Esophagus muscularis mucosa (tissue), 4 donors: ENCODE measurements at places on chromosomes 4 and X. TPM values are rescaled to one million over a fixed set of nuclear protein-coding genes. Genes with fewer than 3 reads are reported as not detected.

DNA sequence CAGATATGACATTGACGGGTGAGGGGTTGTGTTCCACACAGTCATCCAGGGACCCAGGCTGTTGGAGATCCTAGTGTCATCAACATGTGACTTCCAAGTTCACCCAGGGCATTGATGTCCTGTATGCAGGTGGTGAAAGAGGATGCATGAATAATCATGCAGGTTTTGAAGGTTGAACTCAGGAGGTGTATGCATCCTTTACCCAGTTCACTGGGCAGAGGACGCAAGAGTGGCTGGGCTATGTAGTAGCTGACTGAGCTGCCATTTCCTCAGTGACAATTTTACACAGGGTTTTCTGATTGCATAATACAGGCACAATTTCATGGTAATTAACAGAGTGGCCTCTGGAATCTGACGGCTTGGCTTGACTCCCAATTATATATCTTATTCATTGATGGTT, 323.0 kb downstream of the HS3ST1 start:
- DNase-seq = no peak

- peak; percentile 8 for DNase-seq
These were observed 197.1 kb upstream of the MAMLD1 start for GRCh38 chrX:150165776-150166610.

DNA sequence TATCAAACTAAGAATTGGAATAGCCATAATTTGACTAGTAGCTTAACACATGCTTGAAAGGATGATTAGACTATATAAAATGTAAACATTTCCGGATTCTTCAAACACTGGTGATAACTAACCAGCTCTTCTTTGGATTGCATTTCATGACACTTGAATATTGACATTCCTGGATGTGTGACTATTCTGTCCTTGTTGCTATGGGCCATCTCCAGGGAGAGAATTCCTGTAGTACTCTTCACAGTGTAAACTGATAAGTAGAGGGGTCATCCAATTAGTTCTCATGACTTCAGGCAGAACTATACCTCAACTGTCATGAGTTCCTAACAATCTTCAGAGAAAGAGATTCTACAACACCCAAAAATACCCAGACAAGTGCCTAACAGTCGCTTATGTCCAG, 1026.7 kb upstream of the TENM3 start:
- no peak for DNase-seq

DNA sequence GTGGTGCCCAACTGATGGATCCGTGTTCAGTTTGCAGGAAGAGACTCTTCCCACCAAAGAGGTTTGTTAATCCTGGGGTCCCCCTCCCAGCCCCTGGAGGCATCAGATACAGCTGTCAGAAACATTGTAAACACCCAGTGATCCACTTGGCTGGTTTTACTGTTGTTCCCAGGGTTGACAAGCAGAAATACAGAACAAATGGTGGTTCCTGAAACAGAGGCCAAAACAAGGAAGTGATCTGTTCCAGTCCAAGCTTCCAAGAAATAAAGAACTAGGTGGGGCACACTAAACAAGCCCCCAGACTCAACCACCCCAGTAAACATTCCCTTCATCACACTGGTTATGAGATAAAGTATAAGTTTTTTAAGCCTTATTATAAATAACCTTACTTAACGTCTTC, 1.4 kb downstream of the TMLHE start:
- no peak for DNase-seq

GRCh38 chrX:43467608-43468234, 188.4 kb upstream of the MAOA start:
- no peak for DNase-seq

GRCh38 chr4:25065431-25065858, 34.7 kb upstream of the LGI2 start:
- DNase-seq = no peak

GRCh38 chr4:37469286-37469685, 216.9 kb downstream of the RELL1 start:
- DNase-seq = no peak

- no peak for DNase-seq
These were observed 2.5 kb downstream of the FGF5 start for GRCh38 chr4:80268936-80269335.

Gene PTPN13
- 7.9 TPM for total RNA-seq

Gene SOX3
- not detected for total RNA-seq

Gene ETDC
- not detected for total RNA-seq

Gene ALPK1
- 19.9 TPM for total RNA-seq
